ENCODE measurements at places on chromosomes 5 and 9.

GRCh38 chr9:85173967-85174366, 504.4 kb downstream of the NTRK2 start:
- DNase-seq: no peak

GRCh38 chr5:141192110-141192725, at the start of gene PCDHB10:
Gene PCDHB10, plus strand, starts transcription at chr5:141192353. Its CDS starts 200 bp downstream, at chr5:141192553.
- no peak for DNase-seq

GRCh38 chr9:113600871-113601614, 137.5 kb downstream of the RGS3 start:
- DNase-seq: no peak

- no peak for DNase-seq
Measured at GRCh38 chr5:65255294-65255693, 226.4 kb downstream of the ADAMTS6 start.

GRCh38 chr5:40754381-40755092, 1.2 kb downstream of the TTC33 start:
- DNase-seq: peak; percentile 17

GRCh38 chr5:175814691-175815090, 56.7 kb upstream of the CPLX2 start:
- DNase-seq: peak; percentile 42

DNA sequence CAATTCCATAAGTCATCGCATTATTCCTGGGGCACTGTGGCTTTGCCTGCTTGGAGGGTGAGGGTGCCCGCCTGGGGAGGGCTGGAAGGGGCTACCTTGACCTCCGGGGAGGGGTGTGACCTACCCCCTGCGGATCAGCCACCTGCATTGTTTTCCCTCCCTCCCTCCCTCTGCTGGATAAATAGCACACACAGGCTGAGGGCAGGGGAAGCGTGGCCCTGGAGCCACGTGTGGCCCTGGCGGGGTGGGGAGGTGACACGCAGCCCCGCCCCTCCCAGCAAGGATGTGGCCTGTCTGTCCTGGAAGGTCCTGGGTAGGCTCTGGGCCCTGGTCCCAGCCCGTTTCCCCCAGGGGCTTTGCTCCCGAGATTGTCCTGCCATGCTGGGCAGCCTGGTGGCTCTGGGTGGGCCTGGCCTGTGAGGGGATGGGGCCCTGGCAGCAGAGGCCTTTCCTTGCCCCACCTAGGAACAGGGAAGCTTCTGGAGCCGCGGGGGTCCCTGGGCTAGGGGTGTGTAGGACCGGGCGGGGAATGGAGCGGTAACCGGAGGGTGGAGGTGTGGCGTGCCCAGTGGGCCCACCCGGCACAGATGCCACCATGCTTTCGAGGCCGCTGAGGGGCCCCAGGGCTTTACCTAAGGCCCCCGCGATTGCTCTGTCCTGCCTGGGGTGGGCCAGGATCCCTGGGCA, 33.4 kb downstream of the RXRA start:
- DNase-seq: no peak

- DNase-seq: no peak
Measured at GRCh38 chr9:21833090-21833801, 30.8 kb downstream of the MTAP start.

DNA sequence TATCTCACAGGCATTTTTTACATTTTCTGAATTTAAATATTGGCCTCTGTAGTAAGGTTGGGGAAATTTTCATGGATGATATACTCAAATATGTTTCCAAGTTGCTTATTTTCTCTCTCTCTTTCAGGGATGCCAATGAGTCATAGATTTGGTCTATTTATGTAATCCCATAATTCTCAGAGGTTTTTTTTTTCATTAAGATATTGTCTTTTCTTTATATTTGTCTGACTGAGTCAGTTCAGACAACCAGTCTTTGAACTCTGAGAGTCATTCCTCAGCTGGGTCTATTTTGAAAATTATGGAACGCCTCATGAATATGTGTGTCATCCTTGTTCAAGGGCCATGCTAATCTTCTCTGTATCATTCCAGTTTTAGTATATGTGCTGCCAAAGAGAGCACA, 223.2 kb downstream of the PCSK1 start:
- DNase-seq: no peak

DNA sequence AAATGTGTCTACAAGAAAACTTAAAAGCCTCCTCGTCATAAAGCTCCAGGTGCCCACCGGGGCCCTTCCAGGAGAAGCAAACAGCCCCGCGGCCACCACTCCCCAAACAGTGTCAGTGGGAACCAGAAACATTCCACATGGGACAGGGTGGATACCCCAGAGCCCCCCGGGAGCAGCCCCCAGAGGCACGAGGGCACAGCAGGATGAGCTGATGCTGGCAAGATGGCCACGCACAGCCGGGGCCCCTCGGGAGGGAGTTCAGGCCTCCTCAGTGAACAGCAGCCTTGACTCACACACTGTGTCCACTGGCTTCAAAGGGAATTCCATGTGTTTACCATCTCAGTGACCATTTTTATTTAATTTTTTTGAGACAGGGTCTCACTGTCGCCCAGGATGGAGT, 10.5 kb downstream of the EXD3 start:
- DNase-seq: no peak

- peak; percentile 35 for DNase-seq
Measured at GRCh38 chr5:133121080-133121479, 69.3 kb downstream of the HSPA4 start.

DNA sequence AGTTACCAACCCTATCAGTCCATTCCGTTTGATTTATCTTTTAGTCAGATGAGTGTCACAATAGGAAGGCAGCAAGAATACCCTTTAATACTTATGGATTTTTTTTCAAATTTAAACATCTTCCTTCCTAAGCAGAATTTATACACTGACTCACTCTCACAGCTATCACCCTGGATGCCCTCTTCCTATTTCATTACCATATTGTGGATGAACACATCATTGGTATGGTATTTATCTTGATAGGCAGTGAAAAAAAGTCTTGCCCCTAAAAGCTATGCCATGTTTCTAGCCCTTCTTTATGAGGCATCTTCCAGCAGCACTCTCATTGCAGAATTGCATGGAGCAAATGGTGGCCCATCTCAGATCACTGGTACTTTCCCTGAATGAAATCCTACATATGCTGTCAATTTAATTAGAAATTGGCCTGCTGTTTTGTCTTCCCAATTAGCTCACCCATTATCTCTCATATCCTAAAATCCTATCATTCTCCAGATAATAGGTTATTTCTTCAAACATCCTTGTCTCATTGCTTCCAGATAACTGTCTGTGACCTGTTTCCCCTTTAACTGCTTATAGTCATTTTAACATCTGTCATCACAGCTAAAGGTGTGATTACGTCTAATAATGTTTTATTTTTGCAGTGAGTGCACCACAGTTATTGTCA, 433.5 kb upstream of the POU5F2 start:
- no peak for DNase-seq

- DNase-seq: no peak
Measured at GRCh38 chr5:175868996-175869638, 2.3 kb upstream of the CPLX2 start.

GRCh38 chr9:21317956-21318923, 13.1 kb upstream of the IFNA5 start:
- peak; percentile 42 for DNase-seq

DNA sequence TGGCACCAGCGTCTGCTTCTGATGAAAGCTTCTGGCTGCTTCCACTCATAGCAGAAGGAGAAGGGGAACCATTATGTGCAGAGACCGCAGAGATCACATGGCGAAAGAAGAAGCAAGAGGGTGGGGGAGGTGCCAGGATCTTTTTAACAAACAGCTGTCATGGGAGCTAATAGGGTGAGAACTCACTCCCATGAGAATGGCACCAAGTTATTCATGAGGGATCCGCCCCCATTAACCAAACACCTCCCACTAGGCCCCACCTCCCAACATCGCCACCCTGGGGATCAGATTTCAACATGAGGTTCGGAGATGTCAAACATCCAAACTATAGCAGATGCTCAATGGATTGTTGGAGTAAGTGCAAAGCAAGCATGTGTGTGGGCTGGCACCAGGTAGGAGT, 125.8 kb upstream of the SLIT3 start:
- DNase-seq: no peak

- DNase-seq: no peak
Measured at GRCh38 chr9:127521919-127522304, 70.6 kb downstream of the LRSAM1 start.

DNA sequence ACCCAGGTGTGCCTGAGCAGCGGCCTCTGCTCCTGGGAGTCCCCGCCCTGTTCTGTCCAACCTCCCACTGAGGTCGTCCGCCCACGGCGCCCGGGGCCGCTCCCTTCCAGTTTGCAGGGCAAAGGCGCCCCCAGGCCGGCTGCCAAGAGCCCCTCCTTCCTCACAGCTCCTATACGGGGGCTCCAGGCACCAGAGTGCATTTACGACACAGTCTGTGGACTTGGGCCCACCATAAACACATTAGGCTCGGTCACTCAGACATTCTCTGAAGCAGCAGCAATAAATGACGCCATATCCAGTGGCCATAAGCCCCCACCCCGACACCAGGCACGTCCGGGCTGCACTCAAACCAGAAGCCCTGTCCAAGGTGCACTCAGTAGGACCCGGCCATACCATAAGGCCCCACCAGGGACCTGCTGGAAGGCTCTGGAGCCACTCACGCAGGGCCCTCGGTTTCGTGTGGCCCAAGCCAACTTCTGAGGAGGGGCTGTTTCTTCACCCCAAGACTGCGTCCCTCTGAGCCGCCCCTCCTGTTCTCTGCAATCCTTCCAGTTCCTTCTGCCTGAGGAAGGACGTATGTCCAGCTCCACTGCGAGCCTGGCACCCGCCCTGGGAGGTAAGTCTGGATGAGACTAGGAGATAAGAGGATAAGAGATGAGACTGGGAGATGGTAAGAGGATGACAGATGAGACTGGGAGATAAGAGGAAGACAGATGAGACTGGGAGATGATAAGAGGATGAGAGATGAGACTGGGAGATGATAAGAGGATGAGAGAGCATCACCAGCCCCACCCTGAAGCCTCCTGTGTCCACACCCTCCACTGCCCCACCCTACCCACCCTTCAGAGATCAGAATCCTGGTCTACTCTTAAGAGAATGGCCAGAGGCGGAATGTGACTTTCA, 26.7 kb downstream of the SLC6A18 start:
- DNase-seq: no peak

- no peak for DNase-seq
Measured at GRCh38 chr5:110549301-110549700, 177.2 kb downstream of the TMEM232 start.

All from muscle of back (tissue), 13 donors.